ENCODE measurements at places on chromosomes 2 and 18.

- DNase-seq = no peak
Measured at GRCh38 chr18:61893309-61893970, 633 bp upstream of the RNF152 start.

GRCh38 chr2:167825664-167826063, 421.7 kb downstream of the STK39 start:
- no peak for DNase-seq

GRCh38 chr18:14768241-14768640, 20.3 kb downstream of the ANKRD30B start:
- no peak for DNase-seq

DNA sequence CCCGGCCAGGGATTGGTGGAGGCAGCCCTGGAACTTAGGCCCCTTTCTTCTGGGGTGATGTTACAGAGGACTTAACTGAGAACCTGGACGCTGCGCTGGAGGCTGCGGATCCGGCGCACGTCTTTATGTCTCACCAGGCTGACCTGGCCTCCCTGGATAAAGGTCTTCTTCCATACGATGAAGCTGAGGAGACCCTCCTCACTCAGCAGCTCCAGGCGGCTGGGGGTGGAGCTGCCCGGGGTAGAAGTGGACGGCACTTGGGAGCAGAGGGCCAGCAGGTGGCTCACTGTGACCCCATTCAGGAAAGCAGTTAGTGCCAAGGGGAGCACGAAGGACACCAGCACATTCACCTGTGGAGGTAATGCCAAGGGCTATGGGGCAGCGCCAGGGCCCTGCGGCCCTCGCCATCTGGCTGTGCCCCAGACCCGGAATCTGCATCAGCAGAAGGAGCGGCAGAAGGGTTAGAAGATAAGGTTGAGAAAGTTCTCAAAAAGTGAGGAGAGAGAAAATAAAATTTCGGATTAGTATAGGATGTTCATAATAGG, 8.0 kb downstream of the NTSR2 start:
- no peak for DNase-seq

GRCh38 chr2:108128249-108128648, 111.5 kb upstream of the SULT1C3 start:
- DNase-seq = no peak

DNA sequence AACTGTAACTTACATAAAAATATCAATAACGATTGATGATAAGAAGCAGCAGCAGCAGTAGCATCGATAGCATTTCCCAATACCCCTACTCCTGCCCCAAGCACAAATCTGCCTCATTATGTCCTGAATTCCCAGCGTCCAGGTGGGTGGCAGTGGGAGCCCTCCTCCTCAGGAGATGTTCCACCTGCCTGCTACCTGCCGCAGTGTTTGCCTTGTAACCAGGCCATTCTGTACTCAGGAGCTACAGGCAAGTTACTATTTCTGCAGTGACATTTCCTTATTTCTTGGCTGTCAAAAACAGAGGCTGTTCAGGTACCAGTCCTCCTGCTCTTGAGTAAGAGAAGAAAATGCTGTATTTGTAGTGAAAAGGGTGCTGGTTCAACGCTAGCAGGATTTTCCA, 236.4 kb downstream of the CNTNAP5 start:
- DNase-seq = no peak

GRCh38 chr2:65700720-65701119, 268.3 kb upstream of the SPRED2 start:
- DNase-seq = no peak

- DNase-seq = no peak
Measured at GRCh38 chr2:68119504-68119903, 38.2 kb upstream of the PNO1 start.

DNA sequence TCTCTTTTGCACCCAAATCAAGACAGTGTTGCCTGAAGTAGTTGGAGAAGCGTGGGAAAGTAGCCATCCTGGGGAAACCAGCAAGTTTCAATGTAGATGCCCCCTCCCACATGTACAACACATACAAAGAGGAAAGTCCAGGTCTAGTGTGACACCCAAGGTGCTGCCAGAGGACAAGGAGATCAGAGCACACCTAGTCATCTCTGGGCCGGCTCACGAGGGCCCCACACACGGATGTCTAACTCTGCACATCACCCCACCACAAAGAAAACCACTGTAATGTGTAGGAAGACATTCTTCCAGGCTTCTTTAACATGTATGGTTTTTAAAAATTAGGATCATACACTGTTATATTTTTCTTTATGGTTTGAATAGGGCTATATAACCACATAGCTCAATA, 21.6 kb downstream of the PARD6G start:
- DNase-seq = no peak

- no peak for DNase-seq
Measured at GRCh38 chr2:32246911-32247310, 17.8 kb downstream of the NLRC4 start.

DNA sequence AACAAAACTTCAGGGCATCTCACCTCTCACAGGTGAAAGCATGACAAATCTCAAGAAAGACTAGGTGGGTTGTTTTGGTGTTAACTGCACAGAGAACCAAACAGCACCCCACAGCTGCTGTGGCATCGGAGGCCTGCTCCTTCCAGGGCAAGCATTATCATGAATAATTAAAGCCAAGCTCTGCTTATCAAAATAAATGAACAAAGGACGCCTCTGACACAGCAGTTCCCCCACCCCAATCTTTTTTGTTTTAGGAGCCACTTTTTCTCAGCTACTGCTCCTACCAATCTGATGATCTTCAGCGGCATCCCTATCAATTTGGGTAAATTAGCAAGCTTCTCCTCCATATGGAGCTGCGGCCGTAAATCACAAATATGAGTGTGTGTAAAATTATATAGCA, 58.6 kb downstream of the KLF7 start:
- DNase-seq = no peak

GRCh38 chr2:77458216-77458615, 64.0 kb downstream of the LRRTM4 start:
- no peak for DNase-seq
